Foreskin melanocyte (primary cell): ENCODE measurements at places on chromosomes 16 and 17.

DNA sequence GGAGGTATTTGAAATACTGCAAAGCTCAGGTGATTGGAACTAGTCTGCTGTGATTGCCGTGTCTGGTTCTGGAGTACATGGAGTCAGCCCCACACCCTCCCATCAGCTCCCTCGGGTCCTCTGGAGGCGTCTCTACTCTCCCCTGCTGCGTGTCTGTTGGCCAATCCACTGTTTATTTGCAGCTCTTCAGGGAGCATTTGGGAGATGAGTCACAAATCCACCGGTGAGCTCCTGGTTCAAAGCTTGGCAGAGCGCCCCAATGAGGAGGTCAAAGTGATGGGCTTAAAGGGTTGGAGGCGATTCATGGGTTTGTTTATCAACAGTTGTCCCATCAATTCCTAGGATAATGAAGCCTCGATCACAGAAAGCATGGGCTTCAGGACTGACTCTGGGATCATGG is 14.6 kb downstream of the CALB2 start:
- DNase-seq = no peak

DNA sequence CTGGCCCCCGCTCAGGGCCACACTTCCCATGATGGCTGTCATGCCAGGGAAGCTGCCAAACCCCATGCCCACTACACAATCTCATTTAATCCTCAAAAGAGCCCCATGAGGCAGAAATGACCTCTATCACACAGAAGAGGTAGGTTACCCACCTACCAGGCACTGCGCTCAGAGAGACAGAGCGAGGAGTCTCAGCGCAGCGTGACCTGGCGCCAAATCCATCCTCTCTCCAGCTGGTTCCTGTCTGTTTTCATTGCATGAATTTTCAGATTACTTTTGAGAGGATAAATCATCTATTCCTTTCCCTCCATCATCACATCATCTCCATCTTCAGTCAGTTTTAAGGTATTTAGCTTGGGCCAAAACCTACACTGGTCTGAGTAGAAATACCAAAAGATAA is 101.5 kb upstream of the DNAH17 start:
- no peak for DNase-seq

GRCh38 chr16:89311636-89312035 is 94.1 kb downstream of the ZNF778 start:
- no peak for DNase-seq

DNA sequence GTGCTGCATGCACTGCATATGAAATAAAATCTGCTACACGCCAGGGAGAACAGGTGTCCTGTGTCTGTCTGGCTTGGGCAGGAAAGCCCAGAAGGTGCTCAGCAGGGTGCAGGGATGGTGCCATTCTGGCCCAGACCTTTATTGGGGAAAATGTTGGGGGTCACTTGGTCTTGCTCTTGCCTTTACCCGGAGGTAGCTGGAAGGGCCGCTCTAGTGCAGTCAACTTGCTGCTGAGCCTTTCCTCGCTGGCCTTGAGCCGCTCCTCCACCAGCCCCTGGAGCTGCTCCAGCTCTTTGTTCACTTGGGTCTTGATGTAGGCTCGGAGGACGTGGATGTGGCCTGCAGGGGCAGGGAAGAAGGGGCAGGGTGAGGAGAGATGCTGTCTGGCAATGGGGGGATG is 4.5 kb downstream of the CFAP119 start:
- DNase-seq = no peak

DNA sequence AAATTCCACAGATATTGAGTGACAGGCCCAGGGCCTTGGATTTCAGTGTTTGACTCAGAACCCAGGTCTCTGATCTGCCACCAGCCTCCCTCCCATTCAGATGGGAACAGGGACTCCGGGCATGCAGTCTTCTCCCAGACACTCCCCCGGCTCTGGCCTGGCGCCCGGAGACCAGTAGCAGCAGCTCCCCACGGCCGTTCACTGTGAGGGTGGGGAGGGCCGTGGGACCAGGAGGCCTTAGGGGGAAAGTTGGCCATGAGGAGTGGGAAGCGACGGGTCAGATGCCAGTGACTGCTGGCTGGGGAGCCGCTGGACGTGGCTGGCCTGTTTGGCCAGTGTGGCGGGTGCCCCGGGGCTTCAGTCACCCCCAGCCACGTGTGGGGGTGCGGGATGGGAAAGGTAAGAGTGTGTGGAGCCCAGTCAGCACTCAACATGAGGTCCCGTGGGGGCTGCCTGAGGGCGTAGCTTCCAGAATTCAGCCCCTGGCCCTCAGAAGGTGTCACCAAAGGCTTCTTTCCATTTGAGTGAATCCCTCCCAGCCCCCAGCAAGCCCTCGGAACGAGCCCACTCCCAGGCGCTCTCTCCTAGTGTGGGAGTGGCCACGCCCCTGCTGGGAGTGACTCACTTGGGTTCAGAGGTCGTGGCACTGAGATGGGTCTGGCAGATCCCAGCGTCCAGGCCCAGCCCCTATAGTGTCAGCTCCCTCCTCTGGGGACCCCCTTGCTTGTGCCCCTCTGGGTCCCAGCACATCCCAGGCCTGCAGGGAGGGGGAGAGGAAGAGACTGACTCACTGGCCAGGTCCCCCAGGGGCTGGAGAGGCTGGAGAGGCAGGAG is 309.4 kb downstream of the SEC14L1 start:
- DNase-seq = no peak

- DNase-seq = no peak
Measured at GRCh38 chr17:16415031-16415924, at the start of gene TRPV2. TSS of gene TRPV2 (plus strand) at chr17:16415571. CDS start at chr17:16417669, 2,098 bp downstream.

DNA sequence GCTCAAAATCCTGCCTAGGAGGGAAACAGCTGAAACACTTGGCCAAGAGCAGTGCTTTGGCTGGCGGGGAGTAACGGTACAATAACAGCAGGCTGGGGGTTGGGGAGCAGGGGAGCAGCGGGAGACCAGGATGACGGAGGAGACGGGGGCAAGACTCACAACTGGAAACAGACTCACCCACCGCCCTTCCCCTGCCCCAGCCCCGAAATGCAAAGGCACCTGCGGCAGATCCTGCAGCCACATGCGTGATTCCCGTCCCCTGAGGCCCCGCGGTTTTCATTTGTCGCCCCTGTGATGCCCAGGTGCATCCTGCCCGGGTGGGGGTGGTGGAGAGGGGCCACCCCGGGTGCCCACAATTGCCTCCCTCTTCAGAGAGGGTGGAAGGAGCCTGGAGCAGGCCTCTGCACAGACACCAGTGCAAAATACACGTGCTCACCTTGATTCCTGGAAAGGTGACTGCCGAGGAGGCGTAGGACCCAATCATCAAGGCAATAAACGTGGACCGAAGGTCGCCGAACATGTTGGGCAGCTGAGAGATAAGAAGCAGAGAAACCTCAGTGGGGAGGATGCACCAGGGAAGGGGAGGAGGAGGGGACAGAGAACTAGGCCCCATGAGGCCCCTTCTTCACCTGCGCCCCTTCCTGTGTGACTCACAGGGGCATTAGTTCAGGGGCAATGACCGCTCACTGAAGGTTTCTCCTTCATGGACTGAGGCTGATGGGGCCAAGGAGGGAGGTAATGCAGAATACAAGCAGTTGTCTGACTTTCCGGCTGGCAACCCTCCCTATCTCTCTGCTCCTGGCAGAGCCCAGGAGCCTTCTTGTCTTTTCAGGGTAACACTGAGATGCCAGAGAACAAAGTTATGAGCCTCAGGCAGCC is 30.4 kb upstream of the PITPNA start:
- no peak for DNase-seq

- no peak for DNase-seq
Measured at GRCh38 chr16:72210555-72210954, 38.6 kb upstream of the PMFBP1 start.

DNA sequence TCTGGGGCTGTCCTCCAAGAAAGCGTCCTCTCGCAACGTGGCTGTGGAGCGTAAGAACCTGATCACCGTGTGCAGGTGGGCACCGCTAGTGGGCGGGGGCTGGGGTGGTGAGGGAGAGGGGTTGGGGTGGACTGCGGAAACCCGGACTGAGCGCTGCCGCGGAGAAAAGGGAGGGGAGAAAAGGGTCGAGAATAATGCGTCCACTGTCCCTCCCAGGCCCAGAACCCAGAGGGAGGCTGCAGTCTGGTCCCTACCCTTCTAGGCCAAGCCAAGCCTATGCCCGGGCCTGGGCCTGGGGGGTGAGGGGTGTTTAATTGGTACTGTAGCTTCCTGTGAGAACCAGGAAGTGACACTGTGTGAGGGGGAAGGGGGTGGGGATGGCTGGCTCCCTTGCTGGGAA is 464 bp downstream of the RUNDC3A start:
- no peak for DNase-seq

DNA sequence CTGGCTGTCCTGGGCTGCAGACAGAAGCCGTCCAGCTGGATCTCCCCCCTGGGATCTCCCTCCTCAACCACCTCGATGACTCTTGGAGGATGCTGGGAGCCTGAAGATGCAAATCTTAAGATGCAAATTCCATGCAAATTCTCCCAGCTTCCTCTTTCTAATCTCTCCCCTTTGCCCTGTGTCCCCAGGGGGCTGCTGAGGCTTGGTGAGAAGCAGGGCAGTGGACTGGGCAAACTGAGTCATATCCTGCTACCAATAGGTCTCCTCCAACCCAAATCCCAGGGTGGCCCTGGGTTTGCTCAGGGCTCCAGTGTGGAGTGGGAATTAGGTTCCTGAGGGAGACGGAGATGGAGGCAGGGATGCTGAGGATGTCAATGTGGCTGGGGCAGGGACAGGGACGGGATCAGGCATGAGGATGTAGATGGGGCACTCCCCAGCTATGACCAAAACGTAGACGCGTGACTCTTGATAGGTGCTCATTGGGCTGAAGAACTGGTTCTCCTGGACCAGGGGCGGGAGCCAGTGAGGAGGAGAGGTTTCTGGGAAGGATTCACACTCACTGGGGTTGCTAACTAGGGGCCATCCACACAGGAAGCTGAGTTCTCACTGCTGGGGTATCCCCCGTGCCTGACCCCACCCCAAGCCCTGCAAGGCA is 3.6 kb upstream of the ALOX12B start:
- no peak for DNase-seq

DNA sequence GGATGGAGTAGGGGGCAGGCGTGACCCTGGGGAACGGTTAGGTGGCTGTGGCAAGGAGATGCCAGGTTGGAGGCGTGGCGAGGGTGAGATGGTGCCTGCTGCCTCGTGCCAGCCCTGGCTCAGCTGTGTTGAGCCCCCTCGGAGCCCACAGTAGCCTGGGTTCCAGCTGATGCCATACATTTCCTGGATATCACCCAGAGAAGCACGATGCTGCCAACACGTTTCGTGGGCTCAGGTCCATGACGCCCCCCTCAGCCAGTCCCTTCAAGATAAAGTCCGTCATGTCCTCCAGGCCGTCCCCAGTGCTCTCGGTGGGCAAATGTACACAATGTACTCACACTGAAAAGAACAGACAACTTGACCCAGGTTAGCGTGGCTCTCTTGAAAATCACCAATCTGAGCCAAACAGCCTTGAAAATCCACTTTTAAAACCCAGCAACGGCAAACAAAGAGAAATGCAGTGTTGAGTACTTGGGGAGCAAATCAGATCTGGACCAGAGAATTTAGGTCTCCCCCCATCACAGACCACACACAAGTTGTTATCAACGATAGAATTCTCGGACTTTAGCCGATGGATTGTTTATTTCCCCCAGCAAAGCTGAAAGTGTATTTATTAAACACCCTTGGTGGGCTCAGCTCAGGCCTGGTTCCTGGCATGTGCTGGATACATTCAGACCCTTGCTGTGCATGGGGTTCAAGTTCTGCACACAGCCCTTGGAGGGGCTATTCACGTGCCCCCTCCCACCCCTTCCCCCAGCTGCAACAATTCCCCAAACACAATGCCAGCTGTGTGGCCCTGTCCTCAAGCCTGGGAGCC is 102.8 kb upstream of the PLCG2 start:
- DNase-seq = no peak

DNA sequence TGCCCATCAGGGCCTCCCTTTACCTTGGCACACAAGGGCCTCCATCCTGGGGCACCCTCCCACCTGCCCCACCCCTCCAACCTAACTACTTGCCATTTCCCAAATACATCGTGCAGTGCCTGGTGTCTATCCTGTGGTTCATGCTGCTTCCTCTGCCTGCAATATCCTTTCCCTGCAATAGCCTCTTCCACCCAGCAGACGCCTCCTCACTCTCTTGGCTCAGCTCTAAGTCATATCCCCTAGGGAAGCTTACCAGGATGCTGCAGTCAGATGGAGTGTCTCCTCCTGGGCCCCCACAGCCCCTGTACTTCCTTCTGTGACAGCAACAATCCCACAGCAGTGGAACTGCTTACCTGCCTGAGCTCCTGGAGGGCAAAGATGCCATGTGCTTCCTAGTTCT is 36.7 kb downstream of the CCDC182 start:
- DNase-seq = no peak

GRCh38 chr17:27207073-27207513 is 86.8 kb upstream of the WSB1 start:
- peak; percentile 83 for DNase-seq

- DNase-seq = peak; percentile 63
Measured at GRCh38 chr17:71922439-71922838, 198.4 kb upstream of the SOX9 start.

GRCh38 chr17:14581186-14581830 is 280.4 kb downstream of the HS3ST3B1 start:
- no peak for DNase-seq

GRCh38 chr16:81519301-81520150 is 74.9 kb downstream of the CMIP start:
- no peak for DNase-seq

DNA sequence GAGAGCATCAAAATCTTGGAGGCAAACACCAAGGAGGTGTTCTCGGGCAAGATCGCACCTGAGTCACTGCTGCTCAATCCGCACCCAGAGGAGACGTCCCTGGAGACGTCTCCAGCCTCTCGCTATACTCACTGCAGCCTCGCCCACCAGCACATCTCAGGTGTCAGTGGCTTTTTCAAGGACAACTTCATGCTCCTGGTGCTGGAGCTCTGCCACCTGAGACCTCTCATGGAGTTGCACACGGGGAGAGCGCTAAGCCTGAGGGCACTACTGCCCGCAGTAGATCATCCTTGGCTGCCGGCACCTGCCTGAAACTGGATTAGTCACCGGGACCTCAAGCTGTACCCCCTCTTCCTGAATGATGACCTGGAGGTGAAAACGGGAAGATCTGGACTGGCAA is 2.6 kb upstream of the MBTPS1 start:
- DNase-seq = no peak

DNA sequence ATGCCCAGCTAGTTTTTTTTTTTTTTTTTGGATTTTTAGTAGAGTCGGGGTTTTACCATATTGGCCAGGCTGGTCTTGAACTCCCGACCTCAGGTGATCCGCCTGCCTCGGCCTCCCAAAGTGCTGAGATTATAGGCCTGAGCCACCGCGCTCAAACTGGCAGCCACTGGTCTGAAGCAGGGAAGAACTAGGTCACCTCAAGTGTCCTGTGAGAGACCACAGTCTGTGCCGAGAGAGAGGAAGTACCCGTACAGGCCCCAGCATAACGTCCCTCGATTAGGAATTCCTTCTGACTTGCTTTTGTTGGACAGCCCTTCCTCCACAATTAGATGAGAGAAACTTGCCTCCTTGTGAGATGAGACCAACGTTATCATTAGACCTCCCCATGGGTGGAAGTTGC is 13.7 kb upstream of the CD300E start:
- no peak for DNase-seq
